ENCODE measurements at places on chromosomes 13 and 19.
A peak's percentile ranks its signal among the peaks of the same experiment; 100 is the strongest.

DNA sequence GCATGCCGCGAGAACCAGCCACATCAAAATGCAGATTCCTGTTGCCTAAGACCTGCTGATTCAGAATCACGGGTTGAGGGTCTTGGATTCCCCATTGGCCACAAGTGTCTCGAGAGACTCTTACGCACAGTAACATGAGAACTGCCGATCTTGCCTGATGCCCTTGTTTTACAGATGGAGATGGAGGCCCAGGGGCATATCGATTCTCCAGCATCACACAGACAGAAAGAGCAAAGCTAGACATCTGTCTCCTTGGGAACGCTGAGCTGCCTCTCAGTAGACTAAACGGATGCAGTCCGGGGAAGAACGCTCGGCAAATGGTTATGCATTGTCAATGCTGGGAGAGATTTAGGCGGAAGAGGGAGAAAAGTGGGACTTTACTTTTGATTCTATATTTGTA is 5.4 kb downstream of the NLRP12 start:
- no peak for DNase-seq

DNA sequence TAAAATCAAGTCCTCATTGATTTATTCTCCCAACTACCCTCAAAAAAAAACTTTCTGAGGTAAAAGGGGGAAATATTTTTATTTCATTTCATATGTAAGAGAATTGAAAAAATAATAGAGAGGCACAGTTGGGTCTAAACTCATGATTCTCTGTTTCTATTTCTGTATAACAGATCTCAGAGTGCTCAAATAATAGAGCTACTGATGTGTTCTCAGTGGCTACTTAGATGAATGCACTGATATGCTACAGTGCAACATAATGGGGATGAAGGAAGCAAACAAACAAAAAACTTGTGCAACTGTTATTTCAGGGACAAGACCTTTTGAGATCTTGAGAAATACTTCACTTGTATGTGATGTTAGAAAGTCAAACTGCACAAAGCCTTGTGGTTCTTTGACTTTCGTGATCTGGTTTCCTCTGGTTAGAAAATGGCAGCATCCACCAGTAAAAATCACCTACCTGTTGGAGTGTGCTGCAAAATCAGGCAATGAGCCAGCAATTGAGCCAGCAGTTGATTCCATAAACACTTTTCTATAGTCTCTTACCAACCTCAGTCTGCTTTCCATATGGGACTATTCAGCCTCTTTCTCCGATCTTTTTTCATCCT is 9.7 kb upstream of the DACH1 start:
- no peak for DNase-seq

- DNase-seq: no peak
These were observed 506.6 kb downstream of the PCDH9 start for GRCh38 chr13:66723576-66723975.

- no peak for DNase-seq
These were observed 38.7 kb downstream of the C13orf46 start for GRCh38 chr13:113935001-113935844.

DNA sequence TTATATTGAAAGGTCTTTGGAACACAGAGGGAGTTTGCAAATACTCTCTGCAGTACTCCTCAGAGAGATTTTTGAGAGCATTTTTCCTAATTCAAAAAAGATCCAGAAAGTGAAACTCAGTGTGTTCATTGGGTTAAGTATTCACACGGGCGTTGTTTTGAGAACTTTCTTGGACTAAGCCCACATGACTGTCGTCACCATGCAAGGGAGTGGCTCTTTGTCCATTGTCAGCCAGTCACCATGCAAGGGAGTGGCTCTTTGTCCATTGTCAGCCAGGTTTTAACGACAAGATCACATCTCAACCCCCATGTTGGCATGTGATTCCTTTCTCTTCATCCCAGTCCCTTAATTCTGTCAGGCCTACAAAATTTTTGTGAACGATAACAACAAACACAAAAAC is 81.2 kb upstream of the STK24 start:
- no peak for DNase-seq

GRCh38 chr19:10583036-10583776 is 3.9 kb downstream of the AP1M2 start:
- no peak for DNase-seq

- DNase-seq: no peak
These were observed 9.8 kb downstream of the PNMA8A start for GRCh38 chr19:46461537-46461936.

DNA sequence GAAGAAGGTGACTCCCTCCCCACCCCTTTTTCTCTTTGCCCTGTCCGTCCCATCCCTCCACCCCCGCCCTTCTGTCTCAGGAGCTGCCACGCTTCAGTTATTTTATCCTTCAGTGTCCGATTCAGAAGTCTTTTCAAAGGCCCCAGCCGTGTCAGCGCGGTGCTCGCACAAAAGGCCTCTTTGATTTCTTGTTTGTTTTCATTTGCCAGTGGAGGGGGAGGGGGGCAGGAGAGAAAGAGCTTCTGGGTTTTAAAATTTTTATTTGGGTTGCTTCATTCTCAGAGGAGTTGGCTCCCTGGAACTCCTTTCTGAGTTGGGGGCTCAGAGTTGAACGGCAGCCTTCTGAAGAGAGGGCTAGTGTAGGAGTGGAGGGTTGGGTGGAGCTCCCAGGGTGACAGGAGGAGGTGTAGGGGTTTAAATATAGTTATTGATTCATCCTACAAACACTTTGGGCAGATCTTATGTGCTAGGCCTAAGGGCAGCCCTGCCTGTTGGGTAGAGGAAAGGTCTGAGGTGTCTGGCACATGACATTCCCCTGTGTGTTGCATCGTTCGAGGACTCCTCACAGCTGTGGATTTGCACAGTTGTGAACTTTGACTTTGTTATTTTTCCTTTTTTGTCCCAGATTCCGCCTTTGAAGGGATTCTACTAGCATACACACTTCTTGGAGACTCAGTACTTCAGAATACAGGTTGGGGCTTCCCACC is 36.8 kb downstream of the NFIX start:
- no peak for DNase-seq

GRCh38 chr19:15379999-15380647 is 536 bp upstream of the AKAP8 start:
- no peak for DNase-seq

DNA sequence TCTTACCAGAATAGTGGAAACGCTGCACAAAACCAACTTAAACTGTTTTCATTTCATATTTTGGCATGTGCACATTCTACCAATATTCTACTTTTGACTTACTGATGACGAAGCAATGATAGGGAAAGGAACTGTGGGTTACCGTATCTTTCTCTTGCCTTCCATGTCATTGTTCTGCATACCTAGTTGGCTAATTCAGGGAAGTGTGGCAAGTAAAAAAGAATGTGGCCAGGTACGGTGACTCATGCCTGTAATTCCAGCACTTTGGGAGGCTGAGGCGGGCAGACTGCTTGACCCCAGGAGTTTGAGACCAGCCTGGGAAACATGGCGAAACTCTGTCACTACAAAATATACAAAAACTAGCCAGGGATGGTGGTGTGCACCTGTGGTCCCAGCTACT is 108.2 kb downstream of the SIPA1L3 start:
- no peak for DNase-seq

GRCh38 chr13:25468325-25469168 is 96.8 kb downstream of the ATP8A2 start:
- DNase-seq: no peak

DNA sequence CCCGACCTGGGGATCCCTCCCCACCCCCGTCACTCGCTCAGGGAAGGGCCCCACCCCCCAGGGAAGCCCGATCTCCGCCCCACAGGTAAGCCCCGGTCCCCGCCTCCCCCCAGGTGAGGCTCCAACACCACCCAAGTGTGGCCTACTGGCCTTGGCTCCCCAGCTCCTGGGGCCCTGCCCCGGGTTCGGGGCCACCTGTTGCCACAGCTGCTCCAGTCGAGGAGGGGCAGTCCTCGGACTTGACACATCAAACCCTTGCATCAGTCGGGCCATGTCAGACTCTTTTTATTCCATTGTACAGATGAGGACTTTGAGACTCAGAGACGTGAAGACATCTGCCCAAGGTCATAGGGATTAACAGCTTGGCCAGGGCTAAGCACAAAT is 512 bp downstream of the CC2D1A start:
- peak; percentile 21 for DNase-seq

GRCh38 chr19:50628146-50628545 is 11.5 kb downstream of the SYT3 start:
- no peak for DNase-seq

GRCh38 chr13:75226733-75227435 is 255.1 kb downstream of the TBC1D4 start:
- DNase-seq: no peak

DNA sequence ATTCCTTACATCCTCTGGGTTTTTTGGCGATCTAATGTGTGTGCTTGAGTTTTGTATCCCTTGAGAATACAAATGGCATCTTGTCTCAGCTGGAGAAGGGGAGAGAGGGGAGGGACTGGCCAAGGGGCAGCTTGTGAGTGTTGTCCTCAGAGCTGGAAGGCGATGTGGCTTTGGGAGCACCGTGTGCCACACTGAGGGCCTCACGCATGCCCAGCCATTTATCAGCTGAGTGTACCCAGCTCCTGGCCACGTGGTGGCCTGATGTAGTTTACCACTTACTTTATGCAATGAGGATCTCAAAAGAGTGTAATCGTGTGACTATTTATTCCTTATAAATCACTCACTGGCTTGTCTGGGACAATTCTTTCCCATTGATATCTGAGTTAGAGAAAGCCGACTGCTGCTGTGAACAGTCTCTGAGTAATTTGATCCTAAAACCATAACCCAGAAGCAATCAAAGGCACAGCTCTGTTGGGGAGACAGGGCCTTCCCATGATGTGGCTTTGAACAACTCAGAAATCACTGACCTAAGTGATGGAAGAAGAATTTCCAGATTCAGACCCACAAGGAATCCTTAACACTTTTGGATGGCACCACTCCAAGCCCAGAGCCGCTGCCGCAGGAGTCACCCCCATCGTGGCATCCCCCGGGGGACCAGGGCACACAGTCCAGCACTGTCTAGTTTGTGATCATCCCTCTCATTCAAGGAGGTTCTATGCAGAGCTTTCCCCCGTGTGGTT is 53.9 kb upstream of the MTIF3 start:
- DNase-seq: no peak

GRCh38 chr13:48976576-48977285 is 1.0 kb downstream of the FNDC3A start:
- no peak for DNase-seq

- DNase-seq: no peak
These were observed 28.2 kb downstream of the TNFRSF19 start for GRCh38 chr13:23598369-23598768.

- DNase-seq: no peak
These were observed 505.0 kb upstream of the KLHL1 start for GRCh38 chr13:70613295-70613694.

DNA sequence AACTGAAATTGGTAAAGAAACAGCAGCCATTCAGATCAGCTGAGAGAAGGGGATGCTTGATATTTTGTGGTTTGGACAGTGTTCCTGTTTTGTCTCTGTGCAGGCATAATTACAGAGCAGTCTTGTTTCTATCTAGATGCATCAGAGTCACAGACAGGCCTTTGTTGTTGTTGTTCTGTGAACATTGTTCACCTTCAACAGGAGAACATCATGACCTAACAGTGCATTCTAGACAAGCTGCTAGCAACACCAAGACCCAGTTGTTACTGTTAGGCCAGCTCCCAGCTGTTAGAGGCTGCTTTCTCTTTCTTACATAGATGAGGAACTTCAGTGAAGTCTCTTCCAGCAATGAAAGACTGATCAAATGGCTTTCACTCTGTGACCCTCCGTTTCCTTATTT is 8.5 kb upstream of the LSR start:
- no peak for DNase-seq

DNA sequence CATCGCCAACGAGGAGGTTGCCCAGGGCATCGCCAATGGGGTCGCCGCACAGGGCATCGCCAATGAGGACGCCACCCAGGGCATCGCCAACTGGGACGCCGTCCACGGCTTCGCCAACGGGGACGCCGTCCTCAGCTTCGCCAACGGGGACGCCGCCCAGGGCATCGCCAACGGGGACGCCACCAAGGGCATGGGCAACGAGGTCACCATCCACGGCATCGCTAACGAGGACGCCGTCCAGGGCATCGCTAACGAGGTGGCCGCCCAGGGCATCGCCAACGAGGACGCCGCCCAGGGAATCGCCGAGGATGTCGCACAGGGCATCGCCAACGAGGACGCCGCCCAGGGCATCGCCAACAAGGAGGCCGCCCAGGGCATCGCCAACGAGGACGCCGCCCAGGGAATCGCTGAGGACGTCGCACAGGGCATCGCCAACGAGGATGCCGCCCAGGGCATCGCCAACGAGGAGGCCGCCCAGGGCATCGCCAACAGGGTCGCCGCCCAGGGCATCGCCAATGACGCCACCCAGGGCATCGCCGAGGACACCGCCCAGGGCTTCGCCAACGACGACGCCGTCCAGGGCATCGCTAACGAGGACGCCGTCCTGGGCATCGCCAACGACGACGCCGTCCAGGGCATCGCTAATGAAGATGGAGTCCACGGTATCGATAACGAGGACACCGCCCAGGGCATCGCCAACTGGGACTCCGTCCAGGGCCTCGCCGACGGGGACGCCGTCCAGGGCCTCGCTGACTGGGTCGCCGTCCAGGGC is 945.7 kb downstream of the TUBA3C start:
- no peak for DNase-seq

GRCh38 chr13:36919171-36919832 is 736 bp downstream of the SMAD9 start:
- no peak for DNase-seq

DNA sequence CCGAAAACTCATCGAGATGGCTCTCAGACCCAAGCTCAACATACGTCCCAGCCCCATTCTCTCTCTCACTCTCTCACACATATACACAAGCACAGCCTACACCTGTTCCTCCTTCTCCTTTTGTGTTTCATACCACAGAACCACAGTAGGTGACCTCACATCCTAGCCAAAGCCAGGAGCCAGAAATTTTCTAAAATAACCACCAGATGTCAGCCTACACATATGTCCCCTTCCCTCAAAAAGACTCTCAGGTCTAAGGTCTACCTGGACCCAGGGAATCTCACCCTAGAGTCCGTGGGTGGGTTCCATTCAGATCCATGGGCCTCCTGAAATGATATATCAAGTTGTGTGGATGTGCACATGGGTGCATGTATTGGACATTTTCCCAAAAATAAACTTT is 104.2 kb upstream of the IPO5 start:
- no peak for DNase-seq

GRCh38 chr19:29107831-29108230 is 105.1 kb downstream of the UQCRFS1 start:
- DNase-seq: no peak

DNA sequence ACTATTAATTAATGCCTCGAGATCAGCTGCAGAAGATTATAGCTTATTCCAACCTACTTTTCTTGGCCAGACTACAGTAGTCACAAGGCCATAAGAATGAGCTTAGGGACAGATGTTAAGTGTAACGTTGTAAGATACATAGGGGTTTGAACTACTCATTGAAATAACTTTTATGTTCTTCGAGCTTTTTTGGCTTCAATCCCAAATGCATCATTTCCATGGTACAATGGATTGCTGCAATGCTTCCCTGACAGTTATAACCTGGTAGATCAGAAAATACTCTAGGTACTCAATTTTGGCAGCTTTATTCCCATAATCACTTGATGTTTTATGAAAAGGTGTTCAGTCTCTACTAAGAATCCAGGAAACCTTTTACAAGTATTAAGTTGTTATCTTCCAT is 2216.7 kb upstream of the PCDH20 start:
- DNase-seq: no peak

Measured in activated CD4-positive, alpha-beta T cell treated with anti-CD3 and anti-CD28 coated beads for 1 hour (primary cell).